ENCODE measurements at places on chromosomes 12 and 14. TPM values are rescaled to one million over a fixed set of nuclear protein-coding genes. Genes with fewer than 3 reads are reported as not detected.

MYH6 gene
- total RNA-seq: not detected

DPF3 gene
- 14.0 TPM for total RNA-seq

DAO gene
- total RNA-seq: 2.4 TPM

KLRC2 gene
- 0.50 TPM for total RNA-seq

ADAM21 gene
- not detected for total RNA-seq

- H3K4me3 ChIP-seq: no peak overlapping the region
- no peaks in the 10 kb centered on the region for H3K27me3 ChIP-seq
- no peak overlapping the region for H3K27ac ChIP-seq
- peak; percentile 50 for DNase-seq
- no peaks in the 10 kb centered on the region for H3K36me3 ChIP-seq
Observed at GRCh38 chr12:76927170-76927784, 48.5 kb upstream of the CSRP2 start.

DNA sequence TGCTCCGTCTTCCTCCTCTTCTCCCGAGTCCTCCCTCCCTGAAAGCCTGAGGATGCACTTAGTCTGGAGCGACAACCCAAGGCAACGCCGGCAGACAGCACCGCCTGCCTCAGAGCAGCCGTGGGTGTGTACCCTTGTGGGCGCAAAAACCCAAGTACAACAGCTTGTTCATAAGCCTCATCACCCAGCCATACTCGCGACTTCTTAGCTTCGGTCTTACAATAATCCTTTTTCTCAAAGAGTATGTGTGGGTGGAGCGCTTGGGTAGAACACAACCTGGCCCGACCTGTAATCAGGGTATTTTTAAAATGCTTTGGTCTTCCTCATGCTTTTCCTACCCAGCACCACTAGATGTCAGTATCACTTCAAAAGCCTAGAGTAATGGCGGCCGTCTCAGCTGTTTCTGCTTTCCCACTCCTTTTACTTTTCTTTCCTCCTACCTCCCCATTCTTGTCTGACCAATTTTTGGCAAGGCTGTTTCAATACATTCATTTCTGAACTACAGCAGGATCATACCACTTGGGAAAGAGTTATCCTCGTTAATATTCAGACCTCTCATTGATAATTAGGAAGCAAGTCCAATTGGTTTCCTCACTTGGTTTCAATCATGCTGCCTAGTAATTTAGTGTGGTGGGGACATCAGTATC lies 198.9 kb downstream of the EPS8 start:
- H3K4me1 ChIP-seq: no peaks in the 10 kb centered on the region
- H3K36me3 ChIP-seq: no peaks in the 10 kb centered on the region
- no peak overlapping the region for H3K27ac ChIP-seq
- DNase-seq: peak; percentile 70
- no peaks in the 10 kb centered on the region for H3K27me3 ChIP-seq
- H3K4me3 ChIP-seq: peak overlapping the region; percentile 7

DNA sequence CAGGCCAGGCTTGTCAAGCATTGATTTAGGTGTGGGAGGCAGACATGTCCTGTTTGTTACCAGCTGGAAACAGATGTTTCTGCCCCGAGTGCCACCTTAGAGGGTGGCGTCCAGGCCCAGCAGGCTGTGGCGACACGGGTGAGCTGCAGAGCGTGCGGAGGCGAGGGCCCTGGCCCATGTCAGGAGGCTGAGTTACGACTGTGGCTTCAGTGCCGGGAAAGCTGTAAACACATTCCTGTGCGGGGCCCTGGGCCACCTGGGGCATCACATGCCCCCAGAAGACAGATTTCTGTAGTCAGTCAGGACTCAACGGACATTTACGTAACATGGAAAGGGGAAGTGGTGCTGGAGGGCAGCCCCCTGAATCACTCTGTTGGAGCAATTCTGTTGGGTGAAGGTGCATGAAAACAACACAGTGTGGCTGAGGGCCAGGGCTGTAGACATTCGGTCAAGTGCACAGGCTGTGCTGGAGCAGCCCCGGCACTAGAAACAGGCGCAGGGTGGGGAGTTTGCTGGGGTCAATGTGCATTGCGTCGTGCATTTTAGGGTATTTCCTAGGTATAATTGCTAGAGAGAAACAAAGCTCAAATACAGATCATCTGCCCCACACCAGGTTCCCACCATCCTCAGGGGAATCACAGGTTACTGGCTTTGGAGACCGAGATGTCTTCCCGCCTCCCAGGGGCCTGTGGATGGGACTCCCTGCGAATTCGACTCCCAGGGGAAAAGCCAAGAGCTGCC lies 291.8 kb downstream of the TMEM121 start:
- no peaks in the 10 kb centered on the region for H3K36me3 ChIP-seq
- no peak for DNase-seq
- no peaks in the 10 kb centered on the region for H3K27me3 ChIP-seq
- no peaks in the 10 kb centered on the region for H3K4me1 ChIP-seq
- H3K4me3 ChIP-seq: no peak overlapping the region

GRCh38 chr12:76784600-76785051 lies 20.7 kb downstream of the ZDHHC17 start:
- DNase-seq: no peak
- H3K4me3 ChIP-seq: no peak overlapping the region
- H3K27me3 ChIP-seq: no peaks in the 10 kb centered on the region
- no peaks in the 10 kb centered on the region for H3K36me3 ChIP-seq

GRCh38 chr14:64637735-64638473 lies 66.3 kb upstream of the PLEKHG3 start:
- no peak overlapping the region for H3K4me3 ChIP-seq
- no peak for DNase-seq
- no peaks in the 10 kb centered on the region for H3K36me3 ChIP-seq

DNA sequence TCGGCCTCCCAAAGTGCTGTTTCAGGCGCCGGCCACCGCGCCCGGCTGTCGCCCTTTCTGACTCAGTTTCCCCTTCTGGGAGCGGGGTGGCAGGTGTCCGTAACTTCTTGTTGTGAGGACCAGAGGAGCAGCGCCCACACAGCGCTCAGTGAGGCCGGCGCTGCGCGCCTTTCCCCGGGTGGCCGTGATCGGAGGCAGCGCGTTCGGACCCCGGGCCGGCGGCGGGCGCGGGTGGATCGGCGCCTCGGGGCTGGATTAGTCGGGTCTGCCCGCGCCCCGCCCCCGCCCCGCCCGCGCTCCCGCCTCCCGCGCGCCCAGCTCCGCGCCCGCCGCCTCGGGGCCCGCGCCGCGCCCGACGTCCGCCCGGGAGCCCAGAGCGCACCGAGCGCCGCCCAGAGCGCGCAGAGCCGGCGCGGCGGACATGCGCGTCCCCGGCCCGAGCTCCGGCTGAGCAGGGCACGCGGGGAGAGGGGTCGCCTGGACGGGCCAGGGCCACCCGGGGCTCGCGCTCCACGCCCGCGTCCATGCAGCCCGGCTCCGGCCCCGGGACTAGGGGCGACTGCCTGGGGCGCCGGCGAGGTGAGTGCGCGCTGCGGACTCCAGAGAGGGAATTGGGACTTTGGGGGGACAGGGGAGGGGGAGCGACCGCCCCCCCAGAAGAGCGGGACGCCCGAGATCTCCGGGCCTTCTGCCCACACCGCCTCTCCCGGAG lies 50.6 kb downstream of the LRCOL1 start:
- no peak overlapping the region for H3K27ac ChIP-seq
- H3K4me3 ChIP-seq: peak overlapping the region; percentile 74
- peaks cover 7% of the 10 kb centered on the region for H3K4me1 ChIP-seq
- no peaks in the 10 kb centered on the region for H3K27me3 ChIP-seq
- DNase-seq: peak; percentile 45

DNA sequence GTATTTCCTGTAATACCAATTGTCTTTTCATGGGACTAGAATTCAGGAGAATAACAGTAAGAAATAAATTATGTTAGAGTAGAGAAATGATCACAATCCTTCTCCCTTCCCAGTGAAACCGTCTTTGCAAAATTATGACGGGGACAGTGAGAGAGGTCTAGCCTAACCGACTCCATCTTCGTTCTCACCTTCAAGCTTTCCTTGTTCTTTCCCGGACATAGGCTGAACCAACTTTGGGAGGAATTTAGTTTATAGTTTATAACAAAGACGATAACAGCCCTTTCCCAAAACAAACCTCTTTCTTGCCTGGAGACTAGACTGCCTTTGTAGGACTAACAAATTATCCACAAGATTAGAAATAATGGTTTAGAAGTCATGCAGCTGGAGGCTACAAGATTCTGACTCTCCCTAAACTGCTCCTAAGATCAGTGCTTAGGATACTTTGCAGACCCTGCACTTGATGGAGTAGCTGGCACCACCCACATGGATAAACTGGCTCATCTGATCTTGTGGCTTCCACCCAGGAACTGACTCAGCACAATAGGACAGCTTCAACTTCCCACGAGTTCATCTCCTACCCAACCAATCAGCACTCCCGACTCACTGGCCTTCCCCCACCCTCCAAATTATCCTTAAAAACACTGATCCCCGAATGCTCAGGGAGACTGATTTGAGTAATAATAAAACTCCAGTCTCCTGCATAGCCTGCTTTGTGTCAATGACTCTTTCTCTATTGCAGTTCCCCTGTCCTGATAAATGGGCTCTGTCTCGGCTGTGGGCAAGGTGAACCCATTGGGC lies 521.2 kb upstream of the TBX3 start:
- H3K27ac ChIP-seq: no peak overlapping the region
- no peaks in the 10 kb centered on the region for H3K4me1 ChIP-seq
- DNase-seq: no peak
- no peaks in the 10 kb centered on the region for H3K36me3 ChIP-seq
- H3K27me3 ChIP-seq: no peaks in the 10 kb centered on the region
- no peak overlapping the region for H3K4me3 ChIP-seq

DNA sequence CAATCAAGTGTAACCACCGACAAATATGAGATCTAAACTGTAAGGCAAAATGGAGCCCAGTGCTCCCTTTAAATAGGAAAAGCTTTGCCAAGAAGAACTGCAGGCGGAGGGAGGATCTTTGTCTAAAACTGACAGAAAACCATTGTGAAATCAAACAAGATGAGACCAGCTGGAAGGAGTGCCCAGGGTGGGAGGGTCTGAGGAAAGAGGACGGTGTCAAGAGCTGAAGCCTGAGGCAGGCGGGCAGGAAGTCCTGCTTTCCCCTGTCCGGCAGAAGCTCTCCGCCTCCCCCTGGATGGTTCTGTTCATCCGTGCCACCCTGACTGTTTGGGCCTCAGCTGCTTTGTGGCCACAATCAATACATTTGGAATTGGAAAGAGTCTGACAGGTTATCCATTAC lies 37.5 kb downstream of the CDC42BPB start:
- no peak for DNase-seq
- no peaks in the 10 kb centered on the region for H3K27me3 ChIP-seq
- H3K36me3 ChIP-seq: no peaks in the 10 kb centered on the region
- H3K4me3 ChIP-seq: no peak overlapping the region

DNA sequence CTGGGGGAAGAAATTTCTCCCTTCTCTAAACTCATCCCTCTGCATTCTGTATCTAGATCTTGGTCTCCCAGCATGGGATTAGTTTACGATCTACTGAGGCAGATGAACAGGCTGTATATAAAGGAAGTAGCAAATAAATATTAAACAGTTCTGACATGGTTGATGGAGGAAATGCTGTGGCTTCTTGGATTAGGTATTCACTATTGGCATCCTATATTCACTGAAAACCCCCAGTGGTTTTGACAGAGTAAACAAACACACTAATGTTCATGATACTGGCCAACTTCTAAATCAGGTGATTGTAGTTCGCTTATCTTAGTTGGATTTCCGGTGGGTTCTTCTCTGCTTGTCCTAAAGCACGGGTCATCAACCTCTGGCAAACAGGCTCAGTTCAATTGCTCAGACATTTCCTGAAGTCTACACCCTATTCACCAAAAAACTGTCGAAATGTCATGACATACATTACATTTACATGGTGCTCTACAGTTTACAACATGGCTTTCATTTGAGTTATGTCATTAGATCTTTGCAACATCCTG lies 433.9 kb downstream of the EGLN3 start:
- H3K4me3 ChIP-seq: no peak overlapping the region
- H3K36me3 ChIP-seq: no peaks in the 10 kb centered on the region
- no peak for DNase-seq
- no peak overlapping the region for H3K27ac ChIP-seq
- H3K27me3 ChIP-seq: no peaks in the 10 kb centered on the region
- no peaks in the 10 kb centered on the region for H3K4me1 ChIP-seq

DNA sequence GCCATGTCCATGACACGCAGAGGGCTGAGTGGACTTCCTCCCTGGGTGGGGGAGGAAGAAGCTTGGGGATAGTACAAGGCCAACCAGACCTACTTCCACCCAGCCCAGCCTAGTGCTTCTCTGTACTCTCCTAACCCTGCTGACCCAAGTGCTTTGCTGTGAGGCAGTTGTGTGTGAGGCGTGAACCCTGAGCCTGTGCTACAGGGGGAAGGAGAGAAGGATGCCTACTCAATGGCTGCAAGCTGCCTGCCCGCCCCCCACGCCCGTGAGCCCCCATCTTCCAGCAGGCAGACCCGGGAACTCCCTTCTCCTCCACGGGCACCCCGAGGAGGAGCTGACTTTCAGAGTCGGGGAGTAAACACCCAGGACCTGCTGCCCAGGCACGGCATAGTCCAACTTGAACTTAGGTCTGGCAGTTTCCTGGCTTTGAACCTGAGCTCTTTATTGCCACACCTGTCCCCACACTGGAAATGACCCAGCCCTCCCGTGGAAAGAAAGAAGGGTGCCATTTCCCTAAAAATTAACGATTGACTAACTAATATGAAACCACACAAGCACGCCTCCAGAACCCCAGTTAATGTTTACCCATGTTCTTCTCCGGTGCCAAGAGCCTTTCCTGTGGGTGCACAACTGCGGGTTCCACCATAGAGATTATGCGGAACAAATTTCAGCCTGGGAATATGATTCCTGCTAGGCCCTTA lies 10.8 kb downstream of the ALDH2 start:
- no peaks in the 10 kb centered on the region for H3K36me3 ChIP-seq
- H3K27me3 ChIP-seq: no peaks in the 10 kb centered on the region
- H3K27ac ChIP-seq: peak overlapping the region; percentile 89
- H3K4me3 ChIP-seq: no peak overlapping the region
- DNase-seq: peak; percentile 86
- peaks cover 44% of the 10 kb centered on the region for H3K4me1 ChIP-seq

DNA sequence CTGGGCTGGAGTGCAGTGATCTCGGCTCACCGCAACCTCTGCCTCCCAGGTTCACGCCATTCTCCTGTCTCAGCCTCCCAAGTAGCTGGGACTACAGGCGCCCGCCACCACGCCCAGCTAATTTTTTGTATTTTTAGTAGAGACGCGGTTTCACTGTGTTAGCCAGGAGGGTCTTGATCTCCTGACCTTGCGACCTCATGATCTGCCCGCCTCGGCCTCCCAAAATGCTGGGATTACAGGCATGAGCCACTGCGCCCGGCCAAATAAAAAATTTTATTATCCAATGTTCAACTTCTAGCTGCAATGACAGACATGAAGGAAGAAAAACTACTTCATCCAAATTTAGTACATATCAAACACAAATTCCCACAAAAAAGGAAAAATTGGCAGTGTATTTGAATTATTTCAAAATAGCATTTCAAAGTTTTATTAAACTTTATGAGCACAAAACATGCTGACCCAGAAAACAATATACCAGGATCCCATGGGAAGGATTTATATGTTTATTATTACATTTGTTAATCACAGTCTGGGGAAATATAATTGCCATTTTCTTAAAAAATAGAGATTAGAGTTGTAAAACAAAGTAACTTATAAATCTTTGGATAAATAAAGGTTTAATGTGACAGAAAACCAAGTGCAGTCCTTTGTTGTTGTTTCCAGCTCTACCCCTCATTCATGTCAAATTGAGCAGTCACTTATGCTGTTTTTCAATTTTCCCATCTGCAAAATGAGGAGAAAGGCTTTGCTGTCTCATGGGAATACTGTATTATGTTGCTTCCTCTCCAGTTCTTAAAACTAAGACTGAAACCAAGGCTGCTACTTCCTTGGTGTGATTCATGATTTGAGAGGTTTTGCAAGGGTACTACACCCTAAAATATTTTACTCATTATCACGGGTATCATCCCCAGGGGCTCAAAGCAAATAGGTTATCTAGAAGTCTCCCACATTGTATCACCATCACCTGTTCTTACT lies 155.2 kb upstream of the AVPR1A start:
- DNase-seq: no peak
- no peak overlapping the region for H3K27ac ChIP-seq
- H3K4me1 ChIP-seq: no peaks in the 10 kb centered on the region
- H3K27me3 ChIP-seq: no peaks in the 10 kb centered on the region

Measured in colonic mucosa (tissue), 4 donors.